Natural killer cell treated with Interleukin-12 subunit alpha and Interleukin-12 subunit beta and Interleukin-15 and Interleukin-18, amount 100 ng/mL, for 72 hours (primary cell): ENCODE measurements at places on chromosomes 5 and 9. TPM values are rescaled to one million over a fixed set of nuclear protein-coding genes. Genes with fewer than 3 reads are reported as not detected.

Gene PCDHB15
- total RNA-seq, result not detected

Gene GNG10
- total RNA-seq, result 23.0 TPM

Gene IFNA4
- not detected for total RNA-seq

GRCh38 chr5:145531038-145531734 lies 304.0 kb downstream of the PRELID2 start:
- H3K36me3 ChIP-seq, result no peaks in the 10 kb centered on the region
- no peak overlapping the region for H3K4me3 ChIP-seq
- no peaks in the 10 kb centered on the region for H3K27me3 ChIP-seq

DNA sequence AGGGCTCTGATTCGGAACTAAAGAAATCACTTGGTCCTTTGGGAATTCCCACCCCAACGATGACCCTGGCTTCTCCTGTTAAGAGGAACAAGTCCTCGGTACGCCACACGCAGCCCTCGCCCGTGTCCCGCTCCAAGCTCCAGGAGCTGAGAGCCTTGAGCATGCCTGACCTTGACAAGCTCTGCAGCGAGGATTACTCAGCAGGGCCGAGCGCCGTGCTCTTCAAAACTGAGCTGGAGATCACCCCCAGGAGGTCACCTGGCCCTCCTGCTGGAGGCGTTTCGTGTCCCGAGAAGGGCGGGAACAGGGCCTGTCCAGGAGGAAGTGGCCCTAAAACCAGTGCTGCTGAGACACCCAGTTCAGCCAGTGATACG lies 83.4 kb downstream of the GOLPH3 start:
- H3K27me3 ChIP-seq, result no peaks in the 10 kb centered on the region
- no peak overlapping the region for H3K27ac ChIP-seq
- no peak overlapping the region for H3K4me3 ChIP-seq
- no peaks in the 10 kb centered on the region for H3K36me3 ChIP-seq
- H3K4me1 ChIP-seq, result peaks cover 4% of the 10 kb centered on the region
- DNase-seq, result no peak

DNA sequence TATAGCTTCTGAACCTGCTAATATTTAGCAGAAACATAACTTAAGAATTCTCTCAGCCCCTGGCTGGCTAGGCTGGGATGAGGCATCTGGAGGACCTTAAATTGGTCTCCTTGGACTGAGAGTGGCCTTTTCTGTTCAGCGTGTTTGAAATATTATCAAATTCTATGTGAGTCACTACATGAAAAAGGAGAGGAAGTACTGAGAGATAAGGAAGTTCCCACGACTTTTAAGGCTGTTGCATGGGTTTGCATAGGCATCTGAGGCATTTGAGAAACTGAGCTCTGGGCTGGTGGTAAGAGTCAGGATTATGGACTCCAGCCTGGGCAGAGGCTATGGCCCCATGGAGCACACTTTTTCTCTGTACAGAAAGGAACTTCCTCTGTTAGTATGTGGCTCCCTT lies 816.2 kb upstream of the GRAMD2B start:
- no peaks in the 10 kb centered on the region for H3K4me1 ChIP-seq
- H3K27ac ChIP-seq, result no peak overlapping the region

DNA sequence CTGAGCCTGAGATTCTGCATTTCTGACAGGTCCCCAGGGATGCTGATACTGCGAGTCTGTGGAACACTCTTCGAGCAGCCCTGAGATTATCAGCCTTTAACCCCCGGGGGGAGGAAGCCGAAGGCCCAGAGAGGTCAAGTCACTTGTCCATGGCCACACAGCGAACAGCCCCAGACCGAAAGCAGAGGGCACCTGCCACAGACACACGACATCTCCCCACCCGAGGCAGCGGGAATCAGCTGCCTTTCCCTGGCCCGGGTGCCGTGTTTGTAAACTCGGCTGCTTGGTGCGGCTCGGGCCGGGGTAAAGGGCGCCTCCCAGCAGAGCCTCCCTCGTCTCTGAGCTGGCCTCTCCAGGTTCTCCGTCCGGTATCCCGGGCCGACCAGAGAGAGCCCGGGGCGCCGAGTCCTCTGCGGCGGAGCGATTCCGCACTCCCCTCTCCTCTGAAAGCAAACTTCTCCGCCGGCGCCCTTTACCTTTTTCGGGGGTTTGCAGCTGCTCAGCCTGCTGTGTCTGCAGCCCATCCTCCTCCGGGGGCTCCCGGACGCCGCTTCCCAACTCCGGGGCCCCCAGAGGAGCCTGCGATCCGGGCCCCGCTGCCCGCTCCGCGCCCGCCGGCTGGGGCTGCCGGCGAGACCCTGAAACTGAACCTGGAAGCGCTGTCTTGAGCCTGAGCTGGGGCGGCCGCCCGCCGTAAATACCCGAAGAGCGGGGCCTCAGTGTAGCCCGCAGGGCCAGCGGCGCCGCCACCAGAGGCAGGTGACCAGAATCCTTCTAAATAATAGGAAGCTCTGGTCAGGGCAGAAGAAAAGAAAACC lies at the start of gene CCDC69:
CCDC69 (minus strand) TSS at position 646 of the 818 bp plus-strand sequence; CDS start at position 524, 122 bp downstream.
- H3K4me1 ChIP-seq, result peaks cover 48% of the 10 kb centered on the region
- peaks cover 10% of the 10 kb centered on the region for H3K36me3 ChIP-seq
- H3K27me3 ChIP-seq, result no peaks in the 10 kb centered on the region
- H3K4me3 ChIP-seq, result peak within 1 kb of the TSS; percentile 87
- H3K27ac ChIP-seq, result peak within 1 kb of the TSS; percentile 94

DNA sequence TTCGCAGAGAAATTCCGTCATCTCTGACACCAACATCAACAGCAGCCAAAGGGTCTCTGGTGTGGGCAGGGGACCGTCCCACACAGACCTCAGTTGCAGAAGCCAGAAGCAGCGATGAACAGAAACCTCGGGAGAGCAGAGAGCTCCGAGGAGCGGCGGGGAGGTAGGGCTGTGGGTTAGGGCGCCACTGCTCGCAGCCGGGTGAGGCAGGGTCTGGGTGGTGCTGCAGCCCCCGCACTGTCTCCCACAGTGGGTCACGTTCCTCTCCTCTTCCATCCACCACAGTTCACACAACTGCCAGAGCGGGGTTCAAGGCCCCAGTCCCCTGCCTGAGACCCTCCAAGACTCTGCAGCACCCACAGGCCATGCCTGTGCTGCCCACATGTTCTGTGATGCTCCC lies 99.9 kb downstream of the OLFM1 start:
- no peak overlapping the region for H3K27ac ChIP-seq
- DNase-seq, result no peak
- no peak overlapping the region for H3K4me3 ChIP-seq
- H3K36me3 ChIP-seq, result no peaks in the 10 kb centered on the region
- H3K27me3 ChIP-seq, result no peaks in the 10 kb centered on the region

DNA sequence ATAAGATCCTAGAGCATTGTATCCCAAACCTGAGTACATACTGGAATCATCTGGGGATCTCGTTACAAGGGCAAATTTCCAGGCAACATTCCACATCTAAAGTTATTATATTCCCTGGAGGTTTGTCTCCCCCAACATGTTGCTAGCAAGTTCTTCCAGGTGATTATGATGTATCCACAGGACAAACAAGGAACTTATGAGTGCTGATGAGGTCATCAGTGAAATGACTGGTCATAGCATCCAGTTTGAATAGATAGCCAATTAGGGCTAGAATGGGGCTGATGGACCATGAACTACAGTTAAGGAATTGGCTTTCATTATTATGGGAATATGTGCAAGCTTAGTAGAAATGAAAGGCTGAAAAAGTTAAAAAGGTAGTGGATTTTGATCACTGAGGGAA lies 115.2 kb downstream of the CWC27 start:
- no peak overlapping the region for H3K27ac ChIP-seq
- DNase-seq, result no peak
- H3K4me1 ChIP-seq, result no peaks in the 10 kb centered on the region
- H3K4me3 ChIP-seq, result no peak overlapping the region
- H3K27me3 ChIP-seq, result no peaks in the 10 kb centered on the region

- DNase-seq, result no peak
- peaks cover 29% of the 10 kb centered on the region for H3K4me1 ChIP-seq
- H3K27ac ChIP-seq, result no peak overlapping the region
- no peaks in the 10 kb centered on the region for H3K27me3 ChIP-seq
Measured at GRCh38 chr5:94057655-94058054, 316.3 kb upstream of the POU5F2 start.

- H3K36me3 ChIP-seq, result no peaks in the 10 kb centered on the region
- H3K27ac ChIP-seq, result no peak overlapping the region
- no peak overlapping the region for H3K4me3 ChIP-seq
- no peak for DNase-seq
- H3K27me3 ChIP-seq, result no peaks in the 10 kb centered on the region
Measured at GRCh38 chr9:105316703-105317102, 72.3 kb downstream of the SLC44A1 start.

GRCh38 chr9:127368852-127369402 lies 28.0 kb upstream of the SLC2A8 start:
- no peaks in the 10 kb centered on the region for H3K4me1 ChIP-seq
- H3K36me3 ChIP-seq, result no peaks in the 10 kb centered on the region
- H3K4me3 ChIP-seq, result no peak overlapping the region
- peaks cover 37% of the 10 kb centered on the region for H3K27me3 ChIP-seq
- no peak for DNase-seq

GRCh38 chr9:68844631-68845612 lies 139.9 kb downstream of the PIP5K1B start:
- H3K27me3 ChIP-seq, result peaks cover 6% of the 10 kb centered on the region
- H3K4me1 ChIP-seq, result peaks cover 5% of the 10 kb centered on the region
- H3K27ac ChIP-seq, result no peak overlapping the region
- DNase-seq, result no peak

DNA sequence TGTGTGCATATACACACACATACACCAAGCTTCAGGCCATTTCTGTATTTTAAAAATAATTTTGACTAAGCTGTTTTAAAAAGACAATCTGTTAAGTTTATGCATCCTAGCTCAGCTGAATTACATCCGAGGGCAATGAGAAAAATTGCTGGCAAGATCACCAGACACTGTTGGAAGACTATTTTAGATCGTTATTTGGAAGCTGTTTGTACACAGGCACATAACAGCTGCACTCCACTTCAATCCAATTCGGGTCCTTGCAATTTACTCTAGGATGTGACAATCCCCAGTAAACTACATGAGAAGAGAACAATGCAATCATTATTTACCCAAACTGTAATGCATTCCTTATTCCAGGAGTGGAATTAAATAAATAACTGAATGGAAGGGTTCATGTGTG lies 79.3 kb upstream of the RASA1 start:
- no peak overlapping the region for H3K4me3 ChIP-seq
- DNase-seq, result no peak
- no peak overlapping the region for H3K27ac ChIP-seq
- no peaks in the 10 kb centered on the region for H3K27me3 ChIP-seq
- no peaks in the 10 kb centered on the region for H3K36me3 ChIP-seq
- peaks cover 14% of the 10 kb centered on the region for H3K4me1 ChIP-seq

DNA sequence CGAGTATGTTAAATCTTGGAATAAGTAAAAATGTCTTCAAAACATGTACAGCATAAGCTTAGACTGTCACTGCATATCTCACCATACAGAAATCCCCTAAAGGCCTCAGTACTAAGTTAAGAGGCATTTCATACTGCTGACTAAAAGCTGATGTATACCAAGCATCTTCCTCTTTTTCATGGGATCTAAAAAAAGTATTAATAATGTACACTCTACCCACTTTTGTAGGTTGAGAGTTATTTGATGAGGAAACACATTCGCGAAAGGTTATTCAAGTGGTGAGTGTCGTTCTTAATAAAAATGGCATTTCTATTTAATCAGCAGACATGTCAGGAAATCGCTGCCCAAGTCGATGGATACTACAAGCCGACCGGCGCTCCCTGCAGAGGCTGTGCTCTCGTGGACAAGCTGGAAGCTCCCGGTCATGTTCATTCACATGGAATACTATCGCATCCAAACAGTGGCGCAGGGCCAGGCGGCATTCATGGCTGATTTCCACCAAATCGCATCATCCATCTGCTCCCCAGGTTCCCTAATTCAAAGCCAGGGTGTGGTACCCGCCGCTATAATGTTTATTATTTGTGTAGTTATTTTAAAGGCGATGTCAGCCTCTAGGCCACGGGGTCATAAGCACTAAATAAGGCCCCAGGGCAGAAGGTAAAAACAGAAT lies 724 bp downstream of the SGTB start:
- peaks cover 15% of the 10 kb centered on the region for H3K4me1 ChIP-seq
- H3K36me3 ChIP-seq, result no peaks in the 10 kb centered on the region
- peak overlapping the region; percentile 32 for H3K27ac ChIP-seq
- H3K4me3 ChIP-seq, result peak overlapping the region; percentile 95

GRCh38 chr5:121025671-121026070 lies 561.6 kb downstream of the PRR16 start:
- no peak for DNase-seq
- no peaks in the 10 kb centered on the region for H3K4me1 ChIP-seq
- H3K4me3 ChIP-seq, result no peak overlapping the region
- no peaks in the 10 kb centered on the region for H3K27me3 ChIP-seq
- H3K36me3 ChIP-seq, result no peaks in the 10 kb centered on the region

DNA sequence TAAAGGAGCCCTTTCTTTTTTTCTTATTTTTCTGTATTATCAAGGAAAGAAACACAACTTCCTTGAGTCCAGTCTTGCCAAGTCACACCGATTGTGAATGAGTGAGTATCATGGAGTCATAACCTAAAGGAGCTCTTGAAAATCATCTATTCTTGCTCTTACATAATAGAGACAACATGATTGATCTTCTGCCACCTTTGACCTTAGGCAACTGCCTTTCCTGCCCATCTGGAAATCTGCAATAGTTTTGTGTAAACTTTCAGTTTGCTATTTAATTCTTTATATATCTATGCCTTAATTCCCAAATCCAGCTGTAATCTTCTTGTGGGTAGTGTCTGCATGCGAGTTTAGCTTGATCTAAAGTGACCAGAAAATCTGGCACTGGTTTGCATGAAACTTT lies 149.9 kb upstream of the FST start:
- H3K4me3 ChIP-seq, result no peak overlapping the region
- no peak for DNase-seq
- no peaks in the 10 kb centered on the region for H3K27me3 ChIP-seq
- no peaks in the 10 kb centered on the region for H3K36me3 ChIP-seq
- H3K27ac ChIP-seq, result no peak overlapping the region
- no peaks in the 10 kb centered on the region for H3K4me1 ChIP-seq

- no peak overlapping the region for H3K27ac ChIP-seq
- H3K4me1 ChIP-seq, result no peaks in the 10 kb centered on the region
- H3K36me3 ChIP-seq, result no peaks in the 10 kb centered on the region
- no peak for DNase-seq
- no peak overlapping the region for H3K4me3 ChIP-seq
Measured at GRCh38 chr5:173714551-173715428, 98.3 kb upstream of the BOD1 start.

- no peak overlapping the region for H3K4me3 ChIP-seq
- H3K36me3 ChIP-seq, result peaks cover 6% of the 10 kb centered on the region
- H3K27me3 ChIP-seq, result no peaks in the 10 kb centered on the region
- no peaks in the 10 kb centered on the region for H3K4me1 ChIP-seq
- no peak overlapping the region for H3K27ac ChIP-seq
Measured at GRCh38 chr5:84569307-84569706, 184.6 kb upstream of the EDIL3 start.

DNA sequence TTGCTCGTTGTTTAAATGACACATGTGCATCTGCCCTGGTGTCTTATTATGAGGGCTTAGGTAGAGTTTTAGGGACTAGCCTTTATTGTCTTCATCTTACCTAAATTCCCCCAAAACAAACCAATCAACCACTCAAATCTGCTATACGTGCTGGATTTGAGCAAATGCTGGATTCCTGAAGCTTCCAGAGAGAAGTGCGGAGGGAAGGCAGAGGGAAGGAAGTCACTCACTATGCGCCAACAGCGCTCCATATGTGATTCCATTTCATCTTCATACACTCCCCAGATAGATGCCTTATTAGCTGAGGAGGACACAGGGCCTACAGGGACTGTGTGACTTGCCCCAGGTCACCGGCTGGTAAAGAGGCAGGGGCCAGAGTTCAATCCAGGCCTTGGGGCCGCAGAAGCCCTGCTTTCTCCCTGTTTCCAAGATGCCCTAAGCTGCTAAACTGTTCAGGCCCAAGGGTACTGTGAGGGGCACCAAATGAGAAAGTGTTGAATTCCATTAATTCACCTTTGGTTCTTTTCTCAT lies 63.5 kb downstream of the OTULIN start:
- H3K36me3 ChIP-seq, result no peaks in the 10 kb centered on the region
- H3K4me1 ChIP-seq, result no peaks in the 10 kb centered on the region
- no peaks in the 10 kb centered on the region for H3K27me3 ChIP-seq
- no peak for DNase-seq
